Stimulated activated CD4-positive, alpha-beta T cell treated with anti-CD3 and anti-CD28 coated beads, Interleukin-15, amount 100 ng/mL, for 1 hour (primary cell): ENCODE measurements at places on chromosomes 1 and 21.

- DNase-seq: no peak
Observed at GRCh38 chr1:38611664-38612211, 247.8 kb downstream of the RRAGC start.

DNA sequence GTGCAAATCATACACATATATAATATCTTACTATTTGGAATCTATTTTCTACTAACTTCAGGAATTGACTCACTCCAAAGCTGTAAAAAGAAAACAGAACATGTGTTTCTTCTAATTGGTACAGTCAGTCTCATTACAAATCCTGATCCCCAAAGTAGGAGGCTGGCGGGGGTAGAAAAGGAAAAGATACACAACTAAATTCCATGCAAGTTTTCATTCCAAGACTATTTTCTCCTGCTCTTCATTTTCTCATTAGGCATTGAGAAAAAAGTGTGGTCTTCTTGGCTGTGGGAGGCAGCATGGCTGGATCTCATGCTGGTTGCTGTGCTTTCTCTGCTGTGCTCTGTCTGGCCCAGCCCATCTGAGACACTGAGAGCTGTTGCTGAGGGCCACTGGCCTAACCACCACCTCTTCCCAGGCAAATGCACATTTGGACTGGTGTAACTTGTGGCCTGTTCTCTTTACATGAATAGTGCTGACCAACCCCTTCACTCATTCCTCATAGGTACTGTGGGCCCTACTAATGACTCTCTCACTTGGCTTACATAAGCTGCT, 1107.5 kb upstream of the B3GALT2 start:
- DNase-seq: no peak

- DNase-seq: no peak
Observed at GRCh38 chr1:218939095-218939494, 234.6 kb upstream of the LYPLAL1 start.

DNA sequence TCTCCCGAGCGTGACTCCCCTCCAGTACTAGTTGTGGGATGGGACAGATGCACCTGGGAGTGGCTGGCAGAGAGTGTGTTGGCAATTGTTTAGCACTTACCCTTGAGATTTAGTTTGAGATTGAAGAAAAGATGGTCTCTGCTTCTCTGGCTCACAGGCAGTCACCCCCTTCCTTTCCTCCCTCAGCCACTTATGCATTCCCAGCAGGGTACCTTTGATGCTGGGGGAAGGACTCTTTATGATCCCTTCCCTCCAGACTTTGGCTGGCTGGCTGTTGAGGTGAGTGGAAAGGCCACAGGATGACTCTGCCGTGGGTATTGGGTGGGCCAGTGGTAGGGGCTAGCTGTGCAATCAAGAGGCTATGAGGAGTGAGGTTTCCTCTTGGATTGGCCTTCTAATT, 236.8 kb downstream of the CAMTA1 start:
- no peak for DNase-seq
